ENCODE measurements at places on chromosomes 5 and 9. TPM values are rescaled to one million over a fixed set of nuclear protein-coding genes. Genes with fewer than 3 reads are reported as not detected.

- H3K4me1 ChIP-seq: no peaks in the 10 kb centered on the region
- DNase-seq: no peak
- peaks cover 27% of the 10 kb centered on the region for H3K27me3 ChIP-seq
- no peak overlapping the region for H3K27ac ChIP-seq
- H3K4me3 ChIP-seq: peak overlapping the region; percentile 57
Observed at GRCh38 chr5:10563110-10563944, 543 bp upstream of the ANKRD33B start.

DNA sequence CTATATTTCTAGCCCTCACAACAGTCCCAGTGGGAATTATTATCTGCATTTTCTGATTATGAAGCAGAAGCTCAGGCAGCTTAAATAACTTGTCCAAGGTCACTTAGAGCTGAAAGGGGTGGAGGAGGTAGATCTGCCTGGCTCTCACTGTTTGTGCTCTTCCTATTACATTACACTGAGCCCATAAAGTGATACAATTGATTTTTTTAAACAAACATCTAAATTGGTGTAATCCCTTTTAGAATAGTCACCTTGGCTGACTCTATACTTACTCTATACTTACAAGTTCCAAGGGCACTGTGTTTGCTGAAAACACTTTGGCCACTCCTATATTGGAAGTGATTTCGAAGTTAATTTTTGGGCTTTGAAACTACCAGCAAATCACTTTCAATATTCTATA, 144.7 kb downstream of the APBA1 start:
- H3K27me3 ChIP-seq: no peaks in the 10 kb centered on the region
- H3K36me3 ChIP-seq: no peaks in the 10 kb centered on the region
- no peak for DNase-seq
- no peak overlapping the region for H3K27ac ChIP-seq

GRCh38 chr5:144460600-144460999, 289.9 kb downstream of the KCTD16 start:
- H3K27me3 ChIP-seq: no peaks in the 10 kb centered on the region
- no peak overlapping the region for H3K27ac ChIP-seq
- no peak overlapping the region for H3K4me3 ChIP-seq
- no peaks in the 10 kb centered on the region for H3K36me3 ChIP-seq

DNA sequence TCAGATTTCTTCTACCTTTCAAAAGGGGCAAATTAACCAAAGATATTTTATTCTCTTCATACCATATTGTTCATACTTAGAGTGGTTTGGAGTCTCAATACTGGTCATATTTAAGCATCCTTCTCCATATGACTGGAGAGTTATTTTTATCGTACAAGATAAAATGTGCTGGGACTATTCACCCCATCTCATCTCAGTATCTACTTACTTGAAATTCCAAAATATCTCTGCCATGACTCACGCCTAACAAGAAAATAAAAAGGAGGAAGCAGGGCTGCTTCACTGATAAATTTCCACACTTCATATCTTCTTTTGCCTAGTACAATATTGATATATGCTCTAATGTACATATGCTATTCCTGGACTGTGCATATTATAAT, 277.9 kb upstream of the CDH9 start:
- H3K27ac ChIP-seq: no peak overlapping the region
- no peak for DNase-seq
- H3K36me3 ChIP-seq: no peaks in the 10 kb centered on the region
- H3K27me3 ChIP-seq: no peaks in the 10 kb centered on the region
- no peak overlapping the region for H3K4me3 ChIP-seq
- H3K4me1 ChIP-seq: no peaks in the 10 kb centered on the region

DNA sequence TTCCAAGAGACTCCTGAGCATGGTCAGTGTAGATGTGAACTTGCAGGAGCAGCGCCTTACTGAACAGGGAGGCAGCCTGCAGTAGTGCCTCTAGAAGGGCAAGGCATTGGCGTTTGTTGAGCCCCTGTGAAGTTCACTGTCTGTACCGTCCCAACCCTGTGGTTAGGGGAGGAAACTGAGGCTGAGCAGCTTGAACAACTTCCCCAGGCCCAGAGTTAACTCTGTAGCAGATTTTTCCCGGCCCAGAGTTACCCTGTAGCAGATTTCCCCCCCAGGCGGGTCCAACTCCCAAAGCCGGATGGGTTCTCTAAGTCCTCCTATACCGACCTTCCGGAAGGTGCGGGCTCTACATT, 9.6 kb downstream of the LMX1B start:
- H3K27ac ChIP-seq: no peak overlapping the region
- H3K27me3 ChIP-seq: peaks cover 42% of the 10 kb centered on the region
- H3K4me3 ChIP-seq: no peak overlapping the region
- DNase-seq: no peak
- peaks cover 35% of the 10 kb centered on the region for H3K4me1 ChIP-seq
- H3K36me3 ChIP-seq: no peaks in the 10 kb centered on the region

DNA sequence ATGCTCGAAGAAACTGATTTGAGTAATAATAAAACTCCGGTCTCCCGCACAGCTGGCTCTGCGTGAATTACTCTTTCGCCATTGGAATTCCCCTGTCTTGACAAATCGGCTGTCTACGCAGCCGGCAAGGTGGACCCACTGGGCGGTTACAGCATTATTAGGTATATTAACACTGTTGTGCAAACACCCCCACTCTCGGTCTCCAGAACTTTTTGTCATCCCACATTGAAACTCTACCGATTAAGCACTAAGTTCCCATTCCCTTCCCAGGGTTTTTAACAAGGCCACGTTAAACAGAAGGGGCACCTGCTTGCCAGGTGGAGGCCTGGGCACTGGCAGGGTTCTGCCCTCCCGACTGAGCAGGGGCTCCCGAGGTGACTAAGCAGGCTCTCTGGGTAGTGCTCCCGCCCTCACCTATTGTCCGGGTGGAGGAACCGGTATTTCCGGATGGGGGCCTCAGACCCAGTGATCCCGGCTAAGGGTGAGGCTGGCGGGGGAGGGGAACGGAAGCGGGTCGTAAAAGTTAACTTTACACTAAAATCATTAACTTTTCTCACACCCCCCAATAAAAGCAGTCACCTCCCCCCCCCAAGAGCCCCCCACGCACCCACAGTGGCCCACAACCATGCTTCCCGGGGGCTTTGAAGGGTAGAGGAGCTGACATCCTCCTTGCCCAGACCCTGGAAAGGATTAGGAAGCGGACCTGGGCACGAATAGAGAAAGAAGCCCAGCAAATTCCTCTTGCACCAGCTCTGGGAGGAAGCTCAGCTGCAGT, 53.5 kb upstream of the TJP2 start:
- no peak for DNase-seq
- no peak overlapping the region for H3K27ac ChIP-seq
- H3K4me3 ChIP-seq: peak overlapping the region; percentile 69
- no peaks in the 10 kb centered on the region for H3K36me3 ChIP-seq
- peaks cover 17% of the 10 kb centered on the region for H3K4me1 ChIP-seq

GRCh38 chr5:96006291-96006690, 44.6 kb upstream of the ELL2 start:
- no peak overlapping the region for H3K27ac ChIP-seq
- no peaks in the 10 kb centered on the region for H3K4me1 ChIP-seq
- no peaks in the 10 kb centered on the region for H3K36me3 ChIP-seq
- DNase-seq: no peak
- no peaks in the 10 kb centered on the region for H3K27me3 ChIP-seq
- H3K4me3 ChIP-seq: no peak overlapping the region

- H3K4me3 ChIP-seq: no peak overlapping the region
- H3K27me3 ChIP-seq: no peaks in the 10 kb centered on the region
- H3K36me3 ChIP-seq: no peaks in the 10 kb centered on the region
- no peak for DNase-seq
Observed at GRCh38 chr9:81605170-81605670, 84.1 kb downstream of the TLE1 start.

DNA sequence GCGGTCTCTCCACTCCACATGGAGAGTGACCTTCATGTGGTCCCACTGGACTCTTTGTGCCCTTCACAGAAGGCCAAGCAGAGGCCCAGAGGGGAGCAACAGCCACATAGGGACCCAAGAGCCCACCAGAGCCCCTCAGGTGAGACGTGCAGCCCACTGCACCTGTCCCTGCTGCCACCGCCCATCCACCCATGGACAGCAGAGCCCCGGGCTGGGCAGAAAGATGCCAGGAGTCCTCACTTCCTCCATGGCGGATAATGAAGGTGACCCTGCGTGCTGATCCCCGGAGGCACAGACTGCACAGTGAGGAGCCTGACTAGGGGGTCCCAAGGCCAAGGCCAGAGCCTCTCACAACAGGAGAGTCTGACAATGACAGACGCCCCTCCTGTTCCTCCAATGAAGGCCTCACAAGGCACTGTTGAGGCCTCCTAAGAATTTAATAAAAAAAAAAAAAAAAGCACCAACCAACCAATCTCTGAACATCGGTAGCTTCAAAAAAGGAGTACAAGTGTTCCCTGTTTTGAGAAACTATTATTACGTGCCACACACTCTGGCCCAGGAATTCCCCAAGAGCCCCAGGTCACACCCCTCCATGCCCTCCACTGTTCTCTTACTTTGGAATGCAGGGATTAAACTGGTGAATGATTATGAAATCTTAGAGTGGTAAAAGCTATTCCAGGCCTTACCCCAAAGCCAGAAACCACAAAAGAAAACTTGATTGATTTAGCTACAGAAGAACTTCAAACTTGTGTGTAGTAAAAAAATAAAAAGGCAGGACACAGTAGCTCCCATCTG, 2.8 kb upstream of the PPP1R26 start:
- H3K27ac ChIP-seq: no peak overlapping the region
- no peak overlapping the region for H3K4me3 ChIP-seq
- H3K4me1 ChIP-seq: peaks cover 15% of the 10 kb centered on the region
- no peak for DNase-seq

GRCh38 chr5:41955432-41956024, 30.4 kb downstream of the FBXO4 start:
- no peaks in the 10 kb centered on the region for H3K27me3 ChIP-seq
- no peak overlapping the region for H3K27ac ChIP-seq
- no peak overlapping the region for H3K4me3 ChIP-seq

DNA sequence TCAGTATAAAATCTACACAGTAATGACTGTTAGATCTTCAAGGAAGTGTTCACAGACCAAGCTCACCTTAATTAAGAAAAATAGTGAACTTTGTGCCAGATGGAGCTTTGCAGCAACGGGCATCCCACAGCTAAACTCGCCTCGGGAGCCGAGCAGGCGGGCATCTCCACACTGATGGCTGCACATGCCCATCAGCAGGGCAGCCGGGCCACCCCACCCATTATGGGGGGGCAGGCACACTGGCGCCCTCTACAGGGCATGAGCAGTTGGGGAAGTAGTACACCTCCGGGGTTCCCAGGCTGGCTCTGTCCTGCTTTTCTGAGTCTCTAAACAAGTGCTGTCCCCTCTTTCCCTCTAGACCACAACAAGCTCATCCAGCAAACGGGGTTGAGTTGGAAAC, 21.6 kb downstream of the ANKS6 start:
- no peaks in the 10 kb centered on the region for H3K4me1 ChIP-seq
- no peak overlapping the region for H3K4me3 ChIP-seq
- no peaks in the 10 kb centered on the region for H3K27me3 ChIP-seq
- DNase-seq: peak; percentile 12
- H3K36me3 ChIP-seq: peaks cover 27% of the 10 kb centered on the region

DNA sequence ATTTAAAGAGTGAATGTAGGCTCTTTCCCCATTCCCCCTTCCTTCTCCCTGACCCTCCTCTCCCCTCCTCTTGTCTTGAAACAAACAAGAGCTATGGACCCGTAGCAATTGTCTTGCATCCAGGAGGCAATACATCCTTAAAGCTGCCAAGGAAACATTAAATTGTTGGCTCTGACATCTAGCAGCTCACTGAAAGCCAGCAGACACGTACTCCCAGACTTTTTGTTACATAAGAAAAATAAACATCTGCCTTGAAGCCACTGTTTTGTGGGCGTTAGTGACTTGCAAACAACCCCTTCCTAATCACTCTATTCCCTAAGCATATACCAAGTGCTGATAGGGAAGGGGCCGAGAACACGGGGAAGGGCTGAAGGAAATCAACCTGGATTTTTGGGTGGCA, 8.6 kb downstream of the SLC45A2 start:
- H3K27ac ChIP-seq: no peak overlapping the region
- no peak overlapping the region for H3K4me3 ChIP-seq
- no peaks in the 10 kb centered on the region for H3K4me1 ChIP-seq
- H3K36me3 ChIP-seq: no peaks in the 10 kb centered on the region
- no peaks in the 10 kb centered on the region for H3K27me3 ChIP-seq

- peaks cover 26% of the 10 kb centered on the region for H3K4me1 ChIP-seq
- DNase-seq: no peak
- no peaks in the 10 kb centered on the region for H3K36me3 ChIP-seq
- no peaks in the 10 kb centered on the region for H3K27me3 ChIP-seq
- H3K27ac ChIP-seq: no peak overlapping the region
- no peak overlapping the region for H3K4me3 ChIP-seq
Observed at GRCh38 chr9:134451700-134452458, 125.6 kb downstream of the RXRA start.

- no peaks in the 10 kb centered on the region for H3K4me1 ChIP-seq
- H3K27ac ChIP-seq: no peak overlapping the region
- H3K27me3 ChIP-seq: no peaks in the 10 kb centered on the region
Observed at GRCh38 chr9:87800456-87800855, 74.5 kb downstream of the CTSL start.

GRCh38 chr5:138873466-138874221, 1.5 kb downstream of the LRRTM2 start:
- H3K36me3 ChIP-seq: no peaks in the 10 kb centered on the region
- no peak for DNase-seq
- H3K4me3 ChIP-seq: no peak overlapping the region

- H3K4me1 ChIP-seq: no peaks in the 10 kb centered on the region
- no peaks in the 10 kb centered on the region for H3K36me3 ChIP-seq
- DNase-seq: no peak
- no peak overlapping the region for H3K27ac ChIP-seq
- H3K4me3 ChIP-seq: no peak overlapping the region
Observed at GRCh38 chr5:37803487-37803886, 36.4 kb downstream of the GDNF start.

DNA sequence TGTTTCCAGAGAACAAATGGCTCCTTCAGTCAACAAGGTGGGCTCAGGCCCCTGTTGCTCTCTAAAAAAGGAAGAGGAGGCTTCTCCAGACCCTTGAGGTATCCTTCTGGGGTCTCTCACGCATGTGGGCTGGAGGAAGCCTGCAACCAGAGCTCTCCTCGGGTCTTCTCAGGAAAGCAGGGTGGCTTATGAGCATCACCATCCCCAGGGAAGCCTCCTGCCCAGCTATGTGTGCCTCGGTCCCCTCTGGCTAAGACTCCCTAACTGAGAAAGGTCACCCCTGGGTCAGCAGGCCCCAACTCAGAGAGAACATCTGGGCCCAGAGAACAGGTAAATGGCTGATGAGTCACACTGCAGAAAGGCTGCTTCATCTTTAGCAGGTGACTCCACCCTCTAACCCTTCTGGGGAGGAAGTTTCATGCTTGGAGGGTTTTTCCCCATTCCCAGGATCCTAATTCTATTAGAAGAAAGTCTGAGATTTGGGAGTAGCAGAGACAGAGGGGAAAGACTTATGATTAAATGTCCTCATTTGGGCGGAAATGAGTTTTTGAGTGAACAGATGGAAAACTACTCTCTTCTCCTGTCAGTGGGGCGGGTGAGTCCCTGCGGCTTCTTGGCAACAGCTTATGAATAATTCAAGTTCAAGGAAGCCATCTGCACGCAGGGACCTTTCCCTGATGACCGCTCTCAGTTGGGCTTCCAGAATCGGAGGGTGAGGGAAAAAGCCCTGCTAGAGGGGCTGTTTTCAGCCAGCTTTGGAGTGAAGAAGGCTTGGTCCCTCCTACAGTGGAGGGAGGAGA, 41.9 kb downstream of the TGFBI start:
- no peaks in the 10 kb centered on the region for H3K36me3 ChIP-seq
- no peak for DNase-seq
- H3K27me3 ChIP-seq: no peaks in the 10 kb centered on the region

The INSL4 gene
- total RNA-seq: not detected

The FAM170A gene
- not detected for total RNA-seq

The PROB1 gene
- 1.5 TPM for total RNA-seq

The RPL35 gene
- total RNA-seq: 1,785 TPM

The GABRA6 gene
- total RNA-seq: not detected

The MGAT1 gene
- 98.6 TPM for total RNA-seq

The TRMO gene
- 40.7 TPM for total RNA-seq

The N4BP3 gene
- 4.0 TPM for total RNA-seq

The SMIM32 gene
- total RNA-seq: not detected

The CSNK1A1 gene
- 161 TPM for total RNA-seq
